SIG-M5 (cell line): ENCODE measurements at places on chromosomes 1 and 21.

- DNase-seq = no peak
Measured at GRCh38 chr1:94332952-94333351, 85.2 kb upstream of the ABCD3 start.

DNA sequence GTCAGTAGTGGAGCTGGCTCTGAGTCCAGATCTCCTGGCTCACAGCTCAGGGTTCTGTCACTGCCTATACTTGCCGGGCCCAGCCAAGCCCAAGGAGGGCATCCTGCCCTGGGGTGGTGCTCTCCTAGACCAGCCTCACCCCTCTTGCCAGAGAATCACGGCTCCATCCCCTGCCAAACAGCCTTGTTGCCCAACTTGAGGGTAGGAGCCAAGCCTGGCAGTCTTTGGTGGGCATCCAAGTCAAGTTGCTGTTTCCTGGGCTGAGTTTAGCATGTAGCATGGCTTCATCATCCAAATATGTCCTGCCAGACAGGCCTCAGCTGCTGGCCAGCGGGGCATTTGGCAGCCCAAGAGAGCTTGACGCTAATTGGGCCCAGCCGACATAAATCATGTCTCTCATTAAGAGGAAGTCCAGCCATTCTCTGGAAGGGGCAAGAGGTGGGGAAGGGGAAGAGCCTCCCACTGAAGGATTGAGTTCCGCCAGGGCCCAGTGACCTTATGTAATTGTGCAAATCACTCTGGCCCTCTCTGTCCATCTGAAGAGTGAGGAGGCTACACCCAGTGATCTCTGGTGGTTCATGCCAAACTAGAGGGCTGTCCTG lies 22.6 kb upstream of the TRABD2B start:
- DNase-seq = no peak

DNA sequence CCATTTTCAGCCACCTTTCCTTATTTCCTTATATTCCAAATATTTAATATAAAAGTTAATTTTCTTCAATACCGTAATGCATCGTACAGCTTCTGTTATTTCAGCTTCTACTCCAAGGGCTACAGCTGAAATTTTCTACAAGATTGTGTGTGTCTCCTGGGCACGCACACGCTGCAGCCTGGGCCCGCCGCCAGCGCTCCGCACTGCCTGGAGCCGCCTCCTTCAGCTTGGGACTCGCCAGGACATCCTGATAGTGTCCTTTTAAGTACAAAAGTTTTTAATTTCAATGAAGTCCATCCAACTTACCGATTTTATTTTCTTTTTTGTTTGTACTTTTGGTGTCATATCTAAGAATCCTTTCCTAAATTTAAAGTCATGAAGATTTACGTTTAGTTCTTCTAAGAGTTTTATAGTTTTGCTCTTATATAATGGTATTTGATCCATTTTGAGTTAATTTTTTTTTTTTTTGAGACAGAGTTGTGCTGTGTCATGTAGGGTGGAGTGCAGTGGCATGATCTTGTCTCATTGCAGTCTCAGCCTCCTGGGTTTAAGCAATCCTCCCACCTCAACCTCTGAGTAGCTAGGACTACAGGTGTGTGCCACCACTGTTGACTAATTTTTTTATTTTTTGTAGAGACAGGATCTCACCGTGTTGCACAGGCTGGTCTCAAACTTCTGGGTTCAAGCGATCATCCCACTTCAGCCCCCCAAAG lies 82.8 kb downstream of the AXDND1 start:
- no peak for DNase-seq

DNA sequence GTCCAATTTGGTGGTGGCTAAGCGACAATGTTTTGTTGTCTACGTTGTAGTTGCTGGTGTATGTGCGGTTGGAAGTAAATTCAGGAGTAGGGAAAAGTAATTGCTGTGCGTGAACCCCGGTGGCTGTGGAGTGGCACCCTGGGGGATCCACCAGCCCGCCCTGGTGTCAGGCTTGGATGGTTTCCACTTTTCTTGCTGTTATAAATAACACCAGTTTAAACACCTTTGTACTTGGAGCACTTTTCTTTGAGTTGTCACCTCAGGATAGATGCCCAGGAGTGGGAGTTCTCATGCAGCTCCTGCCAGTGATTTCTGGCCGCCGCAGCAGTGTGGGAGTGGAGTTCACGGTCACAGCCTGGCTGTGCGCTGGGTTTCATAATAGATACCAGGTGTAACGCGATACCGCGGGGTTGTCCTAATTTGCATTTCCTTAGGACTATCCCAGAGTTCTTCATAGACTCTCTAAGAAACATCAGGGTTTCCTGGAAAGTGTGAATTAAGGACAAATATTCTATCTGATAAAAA lies 12.8 kb upstream of the TMEM200B start:
- DNase-seq = no peak

DNA sequence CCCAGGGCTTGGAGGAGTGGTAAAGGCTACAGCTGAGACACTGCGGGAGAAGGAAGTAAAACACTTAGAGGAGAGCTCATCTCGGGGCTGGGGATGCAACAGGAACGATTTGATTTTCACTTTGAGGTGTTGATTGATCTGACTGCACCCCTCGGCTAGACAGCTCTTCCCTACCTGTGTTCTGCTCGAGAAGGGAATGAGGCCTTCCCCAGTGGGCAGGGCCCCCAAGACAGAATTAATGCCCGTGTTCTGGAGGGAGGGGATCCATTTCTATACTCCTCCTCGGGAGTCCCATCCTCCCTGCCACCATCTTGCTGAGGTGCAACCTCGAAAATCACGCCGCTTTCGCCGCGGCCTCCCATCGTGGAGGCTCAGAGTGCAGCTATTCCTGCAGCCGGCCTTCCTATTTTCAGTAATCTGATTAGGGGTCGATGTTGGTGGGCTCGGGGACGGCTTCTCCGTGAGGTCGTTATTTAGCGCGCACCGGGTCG lies 2.4 kb downstream of the ATP2B4 start:
- DNase-seq = no peak
